ENCODE measurements at places on chromosomes 3 and 15.

DNA sequence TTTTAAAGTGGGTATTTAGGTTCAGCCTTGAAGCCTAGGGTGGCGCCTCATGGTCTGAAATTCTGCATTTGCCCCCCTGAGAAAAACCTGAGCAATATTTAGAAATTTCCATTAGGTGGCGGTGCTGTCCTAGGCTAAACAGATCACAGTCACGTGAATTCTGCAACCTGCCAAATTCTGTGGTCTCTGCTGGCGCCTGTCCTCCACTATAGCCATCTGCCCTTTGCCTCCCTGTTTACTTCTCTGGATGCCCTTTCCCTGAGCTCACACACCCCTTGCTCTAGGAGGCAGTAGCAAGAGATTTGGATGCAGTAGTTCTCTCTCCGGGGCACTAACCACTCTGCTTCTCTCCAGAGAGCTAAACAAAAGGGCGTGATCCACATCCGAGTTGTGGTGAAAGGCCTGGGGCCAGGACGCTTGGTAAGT lies 9.1 kb downstream of the MRPS11 start:
- DNase-seq: no peak

DNA sequence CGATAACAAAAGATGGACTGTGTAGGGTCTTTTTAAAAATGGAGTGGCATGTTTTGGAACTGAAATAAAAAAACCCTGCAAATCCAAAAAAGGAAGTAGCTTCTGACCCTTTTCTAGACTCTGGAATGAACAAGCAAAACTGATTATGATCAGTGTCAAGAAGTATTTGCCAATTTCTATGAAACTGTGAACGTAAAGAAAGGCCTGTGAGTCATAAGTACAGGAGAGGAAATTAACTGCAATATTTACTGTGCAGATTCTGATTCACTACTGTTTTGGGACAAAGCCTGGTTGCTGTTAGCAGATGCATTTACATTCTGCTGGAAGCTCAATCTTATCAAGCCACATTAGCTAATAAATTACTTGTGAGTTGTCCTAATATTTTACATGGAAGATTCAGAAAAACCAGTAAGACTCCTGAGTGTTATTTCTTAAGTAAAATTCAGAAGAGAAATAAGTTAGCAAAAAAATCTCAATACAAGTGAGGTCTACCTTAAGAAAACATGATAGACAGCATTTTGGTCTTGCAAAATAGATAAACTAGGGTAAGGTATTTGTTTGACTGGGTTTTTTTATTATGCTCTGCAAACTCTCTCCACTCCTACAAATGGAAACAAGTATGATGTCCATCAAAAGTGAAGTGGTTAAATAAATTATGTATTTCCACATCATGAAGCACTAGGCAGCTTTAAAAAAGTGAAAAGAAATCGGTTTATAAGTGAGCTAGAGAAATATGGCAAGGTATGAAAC lies 90.2 kb upstream of the LMOD3 start:
- DNase-seq: no peak

- no peak for DNase-seq
These were observed 166.4 kb upstream of the EOMES start for GRCh38 chr3:27888562-27888961.

DNA sequence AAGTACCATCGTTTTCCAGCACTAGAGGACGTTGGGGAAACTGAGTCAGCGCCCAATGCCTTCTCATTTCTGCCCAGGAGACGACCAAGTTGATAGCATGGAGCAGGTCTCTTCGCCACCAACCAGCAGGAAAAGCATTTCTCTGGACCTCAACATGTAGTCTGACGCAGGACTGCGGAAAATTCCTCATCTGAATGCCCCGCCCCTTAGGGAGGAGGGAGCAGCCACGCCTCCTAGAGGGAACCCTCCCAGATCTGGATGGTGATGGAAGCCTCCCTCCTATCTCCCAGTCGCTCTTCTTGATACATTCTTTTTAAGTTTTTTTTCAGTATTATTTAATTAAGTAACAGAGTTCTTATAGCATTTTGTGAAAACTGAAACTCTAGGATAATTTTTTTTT lies 17.4 kb upstream of the MINDY4B start:
- DNase-seq: no peak

GRCh38 chr3:158781849-158782248 lies 20.0 kb upstream of the MFSD1 start:
- DNase-seq: no peak

DNA sequence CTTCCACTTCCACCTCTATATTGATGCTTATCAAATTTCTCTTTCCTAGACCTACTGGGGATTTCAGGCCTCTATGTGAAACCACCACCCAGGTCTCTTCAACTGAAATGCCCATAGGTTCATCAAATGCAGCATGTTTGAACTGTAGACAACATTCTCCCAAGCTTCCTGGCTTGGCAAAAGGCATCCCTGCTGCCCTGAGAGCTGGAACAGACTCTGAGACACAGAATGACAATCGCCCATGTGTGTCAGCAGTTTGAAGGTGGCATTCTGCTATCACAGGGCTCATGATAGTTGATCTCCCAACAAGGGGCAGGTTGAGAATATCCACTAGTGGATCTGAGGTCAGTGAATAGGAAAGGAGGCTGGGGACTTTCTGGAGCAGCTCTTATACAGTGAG lies 200.7 kb downstream of the RPLP1 start:
- DNase-seq: no peak

- DNase-seq: no peak
These were observed 64.8 kb downstream of the TRIM71 start for GRCh38 chr3:32882603-32883025.

GRCh38 chr3:48702320-48702920 lies 14.6 kb downstream of the IP6K2 start:
- DNase-seq: no peak

- no peak for DNase-seq
These were observed 28.3 kb downstream of the CYP19A1 start for GRCh38 chr15:51310064-51310463.

DNA sequence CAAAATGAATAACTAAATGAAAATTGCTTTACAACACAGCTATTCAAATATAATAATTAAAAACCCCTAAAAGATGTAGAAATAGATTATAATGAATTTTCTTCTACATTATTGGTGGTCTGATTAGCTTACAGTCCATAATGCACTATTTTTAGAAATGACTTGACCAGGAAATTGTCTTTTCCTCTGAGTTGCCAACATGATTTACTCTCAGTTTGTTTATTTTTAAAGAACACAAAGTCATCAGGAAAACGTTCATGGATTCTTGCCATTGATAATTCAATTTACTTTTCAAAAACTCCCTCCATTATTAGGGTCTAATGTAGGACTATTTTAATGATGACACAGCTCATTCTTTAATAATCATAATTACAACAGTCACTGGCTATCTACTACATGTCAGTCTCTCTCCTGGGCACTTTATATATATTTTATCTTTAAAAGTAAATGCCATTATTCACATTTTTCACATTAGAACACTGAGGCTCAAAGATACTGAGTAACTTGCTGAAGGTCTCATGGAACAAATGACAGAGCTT lies 1.1 kb downstream of the TM4SF18 start:
- no peak for DNase-seq

- no peak for DNase-seq
These were observed 6.1 kb upstream of the HGD start for GRCh38 chr3:120688121-120688520.

GRCh38 chr15:80695099-80695910 lies at the start of gene ABHD17C:
Gene ABHD17C, plus strand, starts transcription at chr15:80695310. Its CDS starts 120 bp downstream, at chr15:80695430.
- DNase-seq: peak; percentile 41

DNA sequence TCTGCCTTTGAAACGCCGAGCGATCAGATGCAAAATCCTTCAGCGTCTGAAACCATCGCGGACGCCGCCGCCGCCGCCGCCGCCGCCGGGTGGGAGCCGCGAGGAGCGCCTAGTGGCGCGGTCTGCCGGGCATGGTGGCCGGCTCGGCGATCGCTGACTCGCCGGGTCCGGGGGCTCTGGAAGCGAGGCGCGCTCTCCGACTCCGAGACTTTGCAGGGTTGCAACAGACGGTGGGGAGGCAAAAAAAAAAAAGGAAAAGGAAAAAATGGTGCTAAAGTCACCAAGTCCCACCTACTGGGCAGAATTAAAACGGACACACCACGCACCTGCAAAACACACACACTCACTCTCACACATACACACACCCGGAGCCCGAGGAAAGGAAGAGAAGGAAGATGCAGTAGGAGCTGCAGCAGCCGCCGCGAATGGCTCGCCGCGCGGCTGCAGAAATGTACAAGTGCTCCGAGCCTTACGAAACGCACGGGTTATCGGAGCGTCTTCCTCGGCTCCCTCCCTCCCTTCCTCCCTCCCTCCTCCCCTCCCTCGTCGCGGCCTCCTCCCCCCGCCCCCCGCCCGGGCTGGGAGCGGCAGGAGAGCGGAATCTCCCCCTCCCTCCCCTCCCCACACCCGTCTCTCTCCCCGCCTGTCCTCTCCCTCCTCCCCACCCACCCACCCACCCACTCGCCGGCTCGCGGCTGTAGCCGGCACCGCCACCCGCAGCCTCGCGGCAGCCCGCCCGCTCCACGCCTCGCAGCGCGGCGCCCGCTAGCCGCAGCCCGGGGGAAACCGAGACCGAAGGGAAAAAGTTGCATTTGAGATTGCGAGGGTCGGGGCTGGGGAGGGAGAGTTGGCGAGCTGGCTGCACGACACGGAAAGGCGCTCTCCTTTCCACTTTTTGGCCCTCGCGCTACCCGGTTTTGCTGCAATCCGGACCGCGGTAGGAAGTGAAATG lies at the start of gene NTRK3:
Gene NTRK3 (minus strand): TSS at position 461 of the 952 bp plus-strand sequence. CDS start 586 bp downstream, outside the sequence.
- no peak for DNase-seq

DNA sequence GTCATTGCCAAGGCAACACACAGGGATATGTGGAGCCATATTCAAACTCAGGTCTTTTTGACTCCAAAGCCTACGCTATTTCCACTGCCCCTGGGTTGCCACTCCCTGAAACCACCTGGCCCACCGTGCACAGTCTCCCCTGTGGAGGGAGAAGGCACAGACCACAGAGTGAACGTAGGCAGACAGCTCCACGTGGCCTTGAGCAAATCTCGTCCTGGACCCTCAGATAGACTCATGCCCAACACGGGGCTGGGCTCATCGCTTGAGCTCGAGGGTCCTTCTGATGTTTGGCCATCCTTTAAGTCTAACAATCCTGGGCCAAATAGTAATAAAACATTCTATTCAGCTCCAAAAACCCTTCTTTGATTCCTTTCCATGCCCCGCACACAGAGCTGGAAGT lies 72.0 kb downstream of the CPN2 start:
- no peak for DNase-seq

DNA sequence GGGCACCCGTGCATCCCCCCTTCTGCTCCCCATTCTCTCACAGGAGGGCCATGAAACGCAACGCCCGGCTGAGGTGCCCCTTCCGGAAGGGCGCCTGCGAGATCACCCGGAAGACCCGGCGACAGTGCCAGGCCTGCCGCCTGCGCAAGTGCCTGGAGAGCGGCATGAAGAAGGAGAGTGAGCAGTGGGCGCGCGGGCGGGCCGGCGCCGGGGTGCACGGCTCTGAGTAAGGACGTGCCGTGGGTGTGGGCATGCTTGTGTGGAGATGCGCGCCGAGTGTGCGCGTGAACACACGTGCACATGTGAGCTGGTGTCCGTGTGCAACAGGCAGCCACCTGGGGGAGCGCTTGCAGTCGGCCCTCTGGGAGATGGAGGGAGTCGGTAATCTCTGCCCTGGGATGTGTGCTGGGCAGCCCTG lies 28.1 kb downstream of the NR1I2 start:
- peak; percentile 66 for DNase-seq

DNA sequence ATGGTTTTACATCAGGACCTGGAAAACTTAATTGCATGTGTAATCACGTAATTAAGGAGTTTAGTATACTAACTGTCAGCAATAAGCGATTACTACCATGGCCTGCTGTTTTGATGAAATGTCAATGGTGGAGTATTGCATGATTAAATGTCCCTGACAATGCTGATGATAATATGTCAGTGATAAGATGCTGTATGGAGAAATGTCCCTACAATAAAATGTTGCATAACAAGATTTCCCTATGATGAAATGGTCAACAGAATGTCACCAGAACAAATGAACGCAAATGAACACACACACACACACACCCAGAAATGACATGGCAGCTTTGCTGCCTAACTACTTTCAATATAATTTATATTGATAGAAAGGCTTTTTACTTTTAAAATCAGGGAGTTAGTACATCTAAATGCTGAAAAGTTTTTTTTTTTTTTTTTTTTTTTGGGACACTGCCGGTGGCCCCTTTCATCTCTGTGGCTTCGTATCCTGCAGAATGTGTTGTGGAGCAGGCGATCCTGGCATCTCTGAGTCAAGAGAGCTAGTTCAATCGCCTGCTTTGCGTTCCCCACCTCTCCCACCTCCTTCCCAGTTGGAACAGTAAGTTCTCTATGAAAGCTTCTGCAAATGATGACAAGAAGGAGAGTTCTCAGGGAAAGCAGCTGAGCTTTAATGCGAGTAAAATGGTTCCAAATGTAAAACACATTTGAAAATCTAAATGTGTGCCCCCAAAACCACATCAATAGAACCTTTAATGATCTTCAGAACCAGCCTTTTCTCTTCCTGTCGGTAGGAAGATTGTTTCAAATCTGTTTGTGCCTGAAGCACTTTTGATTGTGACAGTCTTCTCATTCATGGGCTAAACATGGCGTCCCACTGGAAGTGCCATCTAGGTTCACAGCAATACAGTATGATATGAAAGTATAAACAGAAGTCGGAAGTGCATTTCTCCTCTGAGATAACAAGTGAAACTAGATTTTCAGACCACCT lies 170.1 kb upstream of the GBE1 start:
- no peak for DNase-seq

GRCh38 chr15:39583596-39584265 lies 2.9 kb downstream of the THBS1 start:
- DNase-seq: peak; percentile 28

DNA sequence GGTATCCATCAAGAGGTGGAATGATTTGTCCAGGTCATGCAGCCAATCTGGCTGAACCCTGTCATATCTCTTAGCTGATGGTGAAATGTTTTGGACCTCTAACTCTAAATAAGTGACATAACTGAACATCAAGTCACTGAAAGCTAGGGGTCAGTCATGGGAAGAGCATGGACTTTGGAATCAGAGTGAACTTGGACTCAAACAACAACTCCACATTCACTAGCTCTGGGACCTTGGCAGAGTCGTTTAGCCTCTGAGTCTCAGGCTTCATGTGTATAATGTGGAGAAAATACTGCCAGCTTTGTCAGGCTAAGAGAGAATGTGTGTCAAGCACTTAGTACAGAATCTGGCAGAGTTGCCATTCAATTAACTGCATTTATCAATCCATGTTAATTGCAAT lies 557.8 kb upstream of the CFAP20DC start:
- DNase-seq: no peak

GRCh38 chr3:195128255-195129071 lies 142.5 kb downstream of the XXYLT1 start:
- DNase-seq: no peak

GRCh38 chr3:9820543-9820942 lies 10.5 kb downstream of the TTLL3 start:
- no peak for DNase-seq

GRCh38 chr3:169363318-169364265 lies 299.9 kb downstream of the MECOM start:
- no peak for DNase-seq

GRCh38 chr3:25038922-25039321 lies 389.1 kb upstream of the RARB start:
- no peak for DNase-seq

DNA sequence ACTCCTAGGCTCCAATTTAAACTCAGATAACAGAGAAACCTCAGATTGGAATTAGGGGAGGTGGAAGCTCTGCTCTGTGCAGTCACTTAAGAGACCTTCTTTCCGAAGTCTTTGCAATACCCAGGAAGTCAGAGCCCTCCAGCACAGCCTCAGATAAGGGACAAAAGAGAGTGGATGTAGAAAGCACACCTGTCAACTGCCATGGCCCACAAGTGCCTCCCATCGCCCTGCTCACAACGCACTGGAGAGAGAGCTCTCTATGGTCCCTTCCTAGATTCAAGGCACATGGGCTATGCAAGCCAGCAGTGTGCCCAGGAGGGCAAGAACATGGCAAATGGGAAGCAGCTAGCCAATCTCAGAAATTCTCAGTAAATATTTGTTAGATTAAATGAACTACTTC lies 47.3 kb upstream of the TBL1XR1 start:
- no peak for DNase-seq
